Caki2 (cell line): ENCODE measurements at places on chromosomes 1 and 21.
A peak's percentile ranks its signal among the peaks of the same experiment; 100 is the strongest.

DNA sequence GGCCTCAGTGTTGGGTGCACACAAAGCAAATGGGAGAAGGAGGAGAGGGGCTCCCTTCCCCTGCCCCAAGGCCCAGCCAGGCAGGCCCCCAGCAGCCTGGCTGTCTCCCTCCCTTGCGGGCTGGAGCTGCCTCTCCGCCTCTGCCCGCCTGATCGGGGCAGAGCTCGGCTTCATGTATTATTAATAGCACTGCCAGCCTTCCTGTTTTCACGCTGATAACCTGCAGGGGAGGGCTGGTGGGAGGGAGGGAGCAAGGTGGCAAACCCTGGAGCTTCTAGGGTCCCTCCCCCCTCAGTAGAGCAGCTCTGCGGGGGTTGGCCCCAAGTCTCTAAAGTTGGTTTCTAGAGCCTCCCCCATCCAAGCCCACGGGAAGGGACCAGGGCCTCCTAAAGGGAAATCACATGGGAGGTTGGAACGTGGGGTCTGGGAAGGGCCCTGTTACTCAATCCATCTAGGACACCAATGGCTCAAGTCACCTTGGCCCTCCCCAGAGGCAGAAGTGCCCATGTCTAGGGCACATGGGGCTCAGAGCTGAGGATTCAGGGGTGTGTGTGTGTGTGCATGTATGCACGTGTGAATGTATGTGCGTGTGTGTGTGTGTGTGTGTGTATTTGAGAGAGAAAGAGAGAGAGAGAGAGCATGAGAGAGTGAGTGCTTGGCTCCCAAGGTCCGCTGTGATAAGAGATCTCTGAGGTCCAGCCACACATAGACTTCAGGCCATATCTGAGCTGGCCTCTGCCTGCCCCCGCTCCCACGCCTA lies 21.8 kb upstream of the POU3F1 start:
- DNase-seq = no peak

GRCh38 chr21:44537930-44538911 lies 1.8 kb downstream of the KRTAP10-1 start:
- no peak for DNase-seq

- peak; percentile 89 for DNase-seq
These were observed 87.5 kb upstream of the RHOU start for GRCh38 chr1:228647523-228648444.

DNA sequence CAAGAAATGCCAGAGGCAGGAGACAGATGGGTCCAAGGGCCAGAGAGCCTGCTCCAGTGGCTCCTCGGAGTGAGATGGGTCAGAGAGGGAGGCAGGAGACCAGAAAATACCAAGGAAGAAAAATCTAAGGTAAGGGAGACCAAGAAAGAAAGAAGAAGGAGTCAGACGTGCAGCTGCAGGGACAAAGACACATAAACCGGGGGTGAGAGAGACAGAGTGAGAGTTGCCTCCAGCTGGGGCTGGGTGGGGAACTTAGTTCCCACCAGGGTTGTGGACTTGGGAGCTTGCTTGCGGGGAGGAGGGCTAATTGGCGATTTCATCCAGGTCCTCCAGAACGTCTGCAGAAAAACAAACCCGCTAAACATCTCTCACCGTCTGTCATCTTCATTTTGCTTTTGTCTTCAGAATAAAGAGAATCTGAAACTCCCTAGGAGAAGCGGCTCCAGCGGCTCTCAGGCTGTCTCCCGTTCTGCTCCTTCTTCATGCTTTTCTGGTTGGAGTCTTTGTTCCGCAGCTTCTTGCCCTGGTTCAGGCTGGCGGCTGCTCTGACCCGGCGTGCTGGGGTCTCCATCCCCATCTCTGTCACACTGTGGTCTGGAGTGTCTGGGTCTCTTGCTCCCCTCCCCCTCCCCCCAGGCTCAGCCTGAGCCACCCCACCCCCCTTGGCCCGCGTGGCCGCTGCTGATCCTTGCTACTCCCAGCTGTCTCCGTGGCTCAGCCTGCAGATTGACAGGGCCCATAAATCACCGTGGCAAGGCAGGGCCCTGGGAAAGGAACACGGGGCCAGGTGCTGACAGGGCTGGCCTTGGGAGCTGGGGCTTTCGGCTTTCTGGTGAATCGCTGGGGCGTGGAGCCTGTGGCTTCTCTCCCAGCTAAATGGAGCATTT lies 66.6 kb downstream of the UBIAD1 start:
- DNase-seq = no peak

DNA sequence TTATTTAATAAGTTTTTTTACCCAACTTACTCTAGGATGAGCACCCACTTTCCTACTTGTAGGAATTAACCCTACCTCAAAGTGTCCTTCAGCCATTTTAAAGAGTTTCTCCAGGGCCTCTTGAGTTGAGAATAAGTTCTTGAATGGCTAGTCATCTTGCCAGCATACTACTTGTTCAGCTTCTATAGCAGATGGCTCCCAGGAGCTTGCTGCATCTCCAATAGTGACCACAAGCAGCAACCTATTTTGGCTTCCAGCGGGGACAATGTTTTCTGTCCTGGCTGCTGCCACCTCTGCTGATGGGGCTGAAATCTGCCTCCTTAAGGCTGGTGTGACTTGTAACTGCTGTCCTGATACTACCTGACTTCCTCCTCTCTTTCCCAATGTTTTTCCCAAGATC lies 20.8 kb upstream of the PIK3R3 start:
- no peak for DNase-seq

GRCh38 chr21:34579411-34579810 lies 35.5 kb downstream of the RCAN1 start:
- DNase-seq = no peak

GRCh38 chr1:42456754-42457089 lies 379 bp downstream of the PPCS start:
- DNase-seq = no peak

DNA sequence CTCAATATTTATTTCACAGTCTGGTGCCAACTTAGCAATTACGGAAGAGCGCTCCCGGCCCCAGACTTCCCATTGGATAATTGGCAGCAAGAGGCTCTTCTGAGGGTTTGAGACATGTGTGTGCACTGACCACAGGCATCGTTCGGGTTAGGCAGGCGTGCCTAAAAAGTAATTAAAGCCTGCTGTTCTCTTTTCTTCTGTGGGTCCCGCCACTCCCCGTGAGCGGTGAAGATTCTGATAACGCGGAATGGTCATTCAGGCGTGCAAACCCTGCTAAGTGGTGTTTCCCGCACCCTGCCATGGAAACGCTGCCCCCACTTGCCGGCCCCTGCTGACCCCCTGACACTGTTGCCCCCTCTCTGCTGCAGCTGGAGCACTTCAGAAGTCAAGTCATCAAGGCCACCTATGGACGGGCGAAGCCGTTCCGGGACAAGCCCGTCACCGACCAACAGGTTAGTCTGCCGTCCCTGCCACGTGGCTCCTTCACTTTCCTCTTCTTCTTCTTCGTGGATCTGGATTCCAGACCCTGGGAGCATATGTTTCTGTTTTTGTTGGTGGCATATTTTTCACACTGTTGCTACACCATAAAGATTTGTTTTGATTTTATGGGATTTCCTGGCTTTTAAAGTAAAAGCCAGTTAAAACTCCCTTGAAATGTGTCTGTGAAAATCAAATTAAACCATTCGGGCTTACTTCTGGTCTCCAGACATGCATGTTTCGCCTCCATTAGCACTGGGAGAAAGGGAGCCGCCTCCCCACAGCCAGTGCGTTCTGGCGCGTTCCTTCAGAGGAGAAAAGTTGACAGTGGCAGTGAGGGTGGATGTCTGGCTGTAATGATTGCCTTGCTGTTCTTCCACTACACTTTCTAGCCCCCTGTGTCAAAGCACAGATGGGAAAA lies 79.9 kb downstream of the FHAD1 start:
- DNase-seq = no peak

DNA sequence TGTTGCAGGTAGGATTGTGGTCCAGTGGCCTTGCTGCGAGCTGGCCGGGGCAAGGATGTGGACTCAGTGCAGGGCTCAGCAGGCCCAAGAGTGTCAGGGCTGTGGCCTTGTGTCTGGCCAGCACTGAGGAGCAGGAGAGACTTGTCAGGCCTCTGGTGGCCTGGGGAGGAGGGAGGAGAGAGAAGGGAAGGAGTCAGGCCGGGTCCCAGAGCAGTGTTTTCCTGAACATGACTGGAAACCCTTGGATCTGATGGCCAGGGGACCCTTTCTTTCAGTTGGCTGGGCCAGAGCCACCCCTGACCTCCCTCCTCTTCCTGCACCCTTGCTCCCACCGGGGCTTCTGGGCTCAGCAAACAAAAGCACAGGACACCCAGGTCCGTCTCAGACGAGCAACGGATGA lies 5.1 kb downstream of the IBA57 start:
- DNase-seq = no peak

GRCh38 chr21:34670220-34670961 lies 1.6 kb downstream of the CLIC6 start:
- no peak for DNase-seq
